Type B pancreatic cell (in vitro differentiated cells): ENCODE measurements at places on chromosomes 4 and X. TPM values are rescaled to one million over a fixed set of nuclear protein-coding genes. Genes with fewer than 3 reads are reported as not detected.

Gene VCX3B
- not detected in 2 replicates for total RNA-seq

Gene TAF7L
- 0.21 TPM in 1 of 2 replicates, not detected in the other for total RNA-seq

Gene KLHL15
- 12.0 and 17.6 TPM in 2 replicates for total RNA-seq

Gene ARHGEF6
- 0.07 and 3.8 TPM in 2 replicates for total RNA-seq

Gene IQSEC2
- total RNA-seq = 8.2 and 10.9 TPM in 2 replicates

Gene ENPP6
- total RNA-seq = 0.51 TPM in 1 of 2 replicates, not detected in the other

Gene IL13RA2
- 0.43 and 2.2 TPM in 2 replicates for total RNA-seq

Gene ANK2
- 18.6 and 27.7 TPM in 2 replicates for total RNA-seq

Gene CT45A1
- not detected in 2 replicates for total RNA-seq

Gene HS3ST1
- total RNA-seq = 2.5 and 4.6 TPM in 2 replicates

Gene PSMD10
- total RNA-seq = 88.3 and 96.8 TPM in 2 replicates

Gene DMD
- 17.7 and 57.1 TPM in 2 replicates for total RNA-seq

Gene FGFBP2
- not detected in 2 replicates for total RNA-seq

Gene HMGB2
- 67.7 and 201 TPM in 2 replicates for total RNA-seq

DNA sequence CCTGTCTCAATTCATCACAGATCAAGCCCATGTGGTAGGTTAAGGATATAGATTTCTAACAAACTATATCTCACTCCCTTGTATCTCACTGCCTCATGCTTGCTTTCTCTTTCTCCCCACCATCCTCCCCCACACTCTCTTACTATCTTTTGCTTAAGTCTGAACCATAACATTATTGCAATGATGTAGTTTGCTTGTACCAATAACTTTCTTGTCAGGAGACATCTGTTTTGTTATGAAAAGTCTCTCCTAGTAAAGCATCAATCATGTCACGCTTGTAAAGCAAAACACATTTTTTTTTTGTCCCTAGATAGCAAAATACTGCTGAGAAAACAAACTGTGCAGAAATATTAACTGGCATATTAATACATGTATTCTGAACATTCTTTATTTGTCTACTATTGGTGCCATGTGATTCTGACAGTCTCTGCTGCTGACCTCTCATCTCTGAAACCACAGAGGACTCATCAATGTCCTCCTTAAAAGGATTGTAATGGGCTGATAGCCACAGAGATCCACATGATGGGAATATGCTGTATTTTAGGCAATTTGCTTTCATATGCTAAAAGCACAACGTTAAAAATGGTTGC lies 217.5 kb downstream of the VEGFC start:
- no peak for DNase-seq

DNA sequence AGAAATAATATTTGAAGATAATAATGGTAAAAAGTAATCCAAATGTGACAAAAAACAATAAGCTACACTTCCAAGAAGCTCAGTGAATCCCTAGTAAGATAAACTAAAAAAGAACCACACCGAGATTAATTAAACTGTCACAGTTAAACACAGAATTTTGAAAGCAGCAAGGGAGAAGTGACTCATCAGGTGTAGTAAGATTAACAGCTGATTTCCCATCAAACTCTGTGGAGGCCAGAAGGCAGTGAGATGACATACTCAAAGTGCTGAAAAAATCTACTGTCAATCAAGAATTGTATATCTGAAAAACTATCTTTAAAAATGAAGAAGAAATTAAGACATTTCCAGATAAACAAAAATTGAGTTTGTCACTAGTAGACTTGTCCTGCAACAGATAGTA lies 35.3 kb downstream of the STK32B start:
- no peak for DNase-seq

GRCh38 chrX:49039598-49040375 lies 3.4 kb downstream of the TFE3 start:
- no peak for DNase-seq

- no peak for DNase-seq
Observed at GRCh38 chr4:94641702-94642560, 115.8 kb upstream of the BMPR1B start.

GRCh38 chr4:32744211-32744610 lies 2024.0 kb downstream of the PCDH7 start:
- DNase-seq = no peak

- no peak for DNase-seq
Observed at GRCh38 chr4:180437601-180438000, 1805.6 kb upstream of the TENM3 start.

DNA sequence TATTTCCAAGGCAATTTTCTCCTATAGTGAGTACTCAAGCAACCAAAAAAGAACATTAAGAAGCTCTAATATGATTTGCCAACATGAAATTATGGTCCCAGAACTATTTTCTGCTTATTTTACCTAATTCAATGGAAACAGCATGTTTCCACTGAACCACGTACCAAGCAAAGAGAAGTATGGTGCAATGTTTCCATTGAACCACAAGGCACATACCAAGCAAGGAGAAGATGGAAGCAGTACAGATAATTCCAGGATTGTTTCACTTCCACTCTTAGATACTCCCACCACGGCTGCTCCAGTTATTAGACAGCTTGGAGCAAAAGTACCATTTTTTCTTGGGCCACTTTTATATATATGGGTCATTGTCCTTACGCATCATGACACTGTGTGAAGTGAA lies 164.9 kb downstream of the RNF150 start:
- no peak for DNase-seq

DNA sequence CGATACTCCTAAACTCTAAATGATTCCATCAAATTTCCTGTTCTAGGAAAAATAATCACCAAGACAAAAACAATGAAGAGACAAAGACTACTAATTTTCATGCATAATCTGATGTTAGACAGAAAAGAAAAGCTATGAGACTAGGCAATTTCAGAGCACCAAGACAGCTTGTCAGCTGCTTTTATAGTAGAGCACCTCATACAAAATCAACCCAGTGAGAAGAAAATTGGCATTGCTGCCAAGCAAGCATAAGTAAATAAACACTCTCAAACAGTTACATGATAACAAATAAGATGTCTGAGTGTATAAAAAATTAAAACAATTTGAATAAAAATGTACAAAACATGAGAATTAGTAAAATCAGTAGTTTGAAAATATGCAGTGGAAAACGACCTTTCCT lies 1544.6 kb downstream of the C4orf33 start:
- no peak for DNase-seq

DNA sequence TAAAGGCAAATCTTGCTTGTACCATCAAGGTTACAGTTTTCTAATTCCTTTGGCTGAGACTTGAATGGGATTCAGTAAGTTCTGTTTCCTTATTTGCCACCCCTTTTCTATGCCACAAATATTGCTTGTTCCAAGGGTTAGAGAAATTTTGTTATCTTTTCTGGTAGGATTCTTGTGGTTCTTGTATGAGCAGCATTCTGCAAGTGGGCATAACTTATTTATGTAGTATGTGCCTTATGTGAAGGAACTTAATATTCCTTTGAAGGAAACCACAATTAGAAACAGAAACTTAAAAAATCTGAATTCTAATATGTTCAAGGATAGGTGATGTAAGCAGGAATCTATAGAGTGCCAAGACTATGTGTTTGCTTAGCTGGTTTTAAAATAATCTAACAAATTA lies 53.1 kb upstream of the TSPAN5 start:
- no peak for DNase-seq

- DNase-seq = no peak
Observed at GRCh38 chrX:40281336-40282005, 183.7 kb upstream of the BCOR start.

DNA sequence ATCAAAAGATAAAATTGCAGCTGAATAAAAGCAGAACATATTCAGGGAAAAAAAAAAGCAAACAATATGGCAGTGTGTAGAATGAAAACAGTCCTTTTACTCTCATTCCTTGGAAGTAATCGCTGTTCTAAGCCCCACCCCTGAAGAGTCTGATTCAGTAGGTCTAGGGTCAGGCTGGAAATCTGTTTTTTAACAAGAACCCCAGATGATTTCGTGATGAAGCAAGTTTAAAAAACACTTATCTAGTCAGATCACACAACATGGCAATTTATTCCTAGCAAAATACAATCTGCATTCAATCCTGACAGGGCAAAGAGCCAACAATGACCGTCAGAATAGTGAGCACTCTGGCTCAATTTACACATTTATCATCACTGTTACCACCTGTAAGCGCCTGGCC lies 16.1 kb downstream of the FAM120C start:
- no peak for DNase-seq

- DNase-seq = no peak
Observed at GRCh38 chr4:183105092-183105491, 6.0 kb downstream of the WWC2 start.

GRCh38 chr4:70152088-70152487 lies 1.9 kb upstream of the PRR27 start:
- DNase-seq = no peak

DNA sequence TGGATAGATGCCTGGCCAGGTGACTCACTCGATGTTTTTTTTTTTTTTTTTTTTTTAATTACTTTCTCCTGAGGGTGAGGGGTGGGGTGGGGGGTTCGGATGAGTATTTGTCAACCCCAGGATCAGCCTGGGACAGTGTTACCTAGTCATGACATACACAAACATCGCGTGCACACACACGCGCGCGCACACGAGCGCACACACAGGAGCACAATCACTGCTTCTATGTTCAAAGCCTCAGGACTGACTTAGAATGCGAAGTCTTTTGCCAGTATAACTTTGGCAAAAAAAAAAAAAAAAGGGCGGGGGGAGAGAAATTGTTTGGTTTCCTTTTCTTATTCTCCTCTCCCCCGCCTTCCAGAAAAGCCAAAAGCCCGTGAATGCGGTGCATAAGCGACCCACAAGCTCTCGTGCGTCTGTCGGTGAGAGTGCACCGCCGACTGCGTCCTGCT lies 115.0 kb upstream of the TEX13C start:
- DNase-seq = no peak

- DNase-seq = no peak
Observed at GRCh38 chrX:35351212-35351611, 408.6 kb downstream of the FAM47B start.

- DNase-seq = no peak
Observed at GRCh38 chr4:92406488-92406887, 102.7 kb downstream of the GRID2 start.

GRCh38 chrX:153395613-153396319 lies 5.4 kb downstream of the PNMA6E start:
- no peak for DNase-seq

DNA sequence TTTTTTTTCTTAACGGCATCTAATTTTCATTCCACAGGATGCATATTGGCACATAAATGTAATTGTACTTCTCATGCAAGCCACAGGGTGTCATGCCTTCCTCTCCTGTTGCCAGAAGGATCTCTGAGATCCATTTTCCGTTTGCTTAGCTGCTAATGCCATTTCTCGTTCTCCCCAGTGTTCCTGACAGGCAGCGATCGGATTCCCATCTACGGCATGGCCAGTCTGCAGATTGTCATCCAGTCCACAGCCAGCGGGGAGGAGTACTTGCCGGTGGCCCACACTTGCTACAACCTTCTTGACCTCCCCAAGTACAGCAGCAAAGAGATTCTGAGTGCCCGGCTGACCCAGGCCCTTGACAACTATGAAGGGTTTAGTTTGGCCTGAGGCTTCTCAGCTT lies 8.9 kb upstream of the NAP1L5 start:
- no peak for DNase-seq

GRCh38 chr4:24792552-24792951 lies 2.8 kb upstream of the SOD3 start:
- no peak for DNase-seq

- DNase-seq = no peak
Observed at GRCh38 chrX:8341814-8342590, 122.6 kb upstream of the VCX3B start.

GRCh38 chr4:144174401-144175067 lies 34.0 kb upstream of the GYPA start:
- DNase-seq = no peak

- no peak for DNase-seq
Observed at GRCh38 chr4:98778206-98778605, 119.8 kb upstream of the TSPAN5 start.

GRCh38 chr4:113169368-113169767 lies 119.9 kb downstream of the ANK2 start:
- no peak for DNase-seq

DNA sequence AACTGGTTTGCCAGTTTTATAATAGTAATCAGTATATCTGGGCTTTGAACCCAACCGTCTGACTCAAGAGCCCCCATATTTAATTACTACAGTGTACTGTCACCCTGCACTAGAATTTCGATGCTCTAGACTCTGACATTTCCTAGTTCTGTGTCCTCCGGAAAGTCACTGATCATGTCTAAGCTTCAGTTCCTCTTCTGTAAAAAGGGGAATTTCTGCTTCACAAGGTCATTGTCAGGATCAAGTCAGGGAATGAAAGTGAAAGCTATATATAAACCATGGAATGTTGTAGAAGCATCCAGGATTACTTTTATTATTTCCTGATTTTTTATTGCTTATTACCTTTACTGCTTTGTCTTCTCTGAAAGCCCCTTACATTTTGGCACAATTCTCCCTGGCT lies 4.0 kb upstream of the KCNIP4 start:
- DNase-seq = no peak

DNA sequence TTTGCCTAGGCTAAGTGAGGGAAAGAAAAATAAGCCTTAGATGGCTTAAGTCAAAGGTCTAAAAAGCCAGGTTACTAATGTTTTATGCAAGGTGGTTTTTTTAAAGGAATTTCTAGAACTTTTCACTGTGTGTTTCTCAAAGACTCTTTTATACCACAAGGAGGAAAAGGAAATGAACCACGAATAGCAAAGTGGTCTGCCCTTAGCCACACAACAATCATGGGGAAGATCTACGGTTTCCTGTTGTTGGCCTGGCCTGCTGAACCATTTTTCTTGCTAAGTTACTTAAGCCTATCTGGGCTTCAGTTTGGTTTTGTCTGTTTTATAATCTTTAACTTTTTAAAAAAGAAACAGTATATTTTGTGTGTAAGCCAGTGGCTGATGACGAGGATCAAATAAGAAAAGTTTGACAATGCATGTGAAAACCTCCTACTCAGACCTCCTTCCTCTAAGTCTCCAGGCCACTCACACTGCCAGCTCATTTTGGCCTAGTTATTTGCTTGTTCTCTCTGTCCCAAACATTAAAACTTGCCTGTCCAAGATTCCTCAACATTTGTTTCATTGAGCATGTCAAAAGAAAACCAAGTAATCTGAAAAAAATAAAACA lies 56.7 kb upstream of the COL25A1 start:
- no peak for DNase-seq

DNA sequence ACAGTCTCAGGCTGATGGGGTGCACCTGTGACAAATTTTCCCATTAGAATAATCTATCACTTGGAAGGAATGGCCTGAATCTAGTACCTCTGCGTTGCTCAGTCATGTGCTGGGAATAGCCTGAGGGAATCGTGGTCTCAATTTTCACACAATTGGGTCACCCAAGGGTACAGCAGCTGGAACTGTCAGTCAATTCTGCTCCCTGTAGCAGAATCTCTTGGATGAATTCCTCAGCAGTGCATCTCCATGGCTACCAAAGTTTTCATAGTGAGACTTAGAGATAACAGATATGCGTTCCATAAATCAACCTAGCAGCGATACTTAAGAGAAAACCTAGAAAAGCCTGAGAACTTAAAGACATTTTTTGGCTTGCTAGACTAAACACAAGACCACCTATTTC lies 288.7 kb upstream of the CTSO start:
- DNase-seq = no peak

DNA sequence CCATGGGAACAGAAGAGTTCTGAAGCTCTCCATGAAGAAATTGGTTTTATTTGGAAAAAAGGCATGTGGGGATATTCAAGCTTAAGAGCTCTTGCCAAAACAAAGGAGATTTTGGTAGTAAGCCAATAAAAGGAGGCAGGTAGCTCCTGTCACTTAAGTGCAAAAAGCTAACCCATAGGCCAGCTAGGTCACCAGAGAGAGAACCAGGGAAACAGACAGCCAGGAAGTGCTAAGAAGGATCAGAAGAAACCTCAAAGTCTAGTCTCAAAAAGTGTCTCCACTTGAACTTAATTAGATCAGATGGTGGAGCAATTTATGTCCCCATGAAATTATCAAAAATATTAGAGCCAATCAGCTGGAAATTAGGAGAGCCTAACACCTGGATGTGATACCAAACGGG lies 49.2 kb downstream of the CD40LG start:
- DNase-seq = no peak
